Memory B cell (primary cell): ENCODE measurements at places on chromosomes 3 and 15.

GRCh38 chr3:71710906-71711494, 14.2 kb downstream of the EIF4E3 start:
- peak; percentile 17 for DNase-seq

- DNase-seq = no peak
These were observed 83.4 kb downstream of the TOP2B start for GRCh38 chr3:25581335-25581734.

GRCh38 chr3:61559136-61559731, 2.1 kb upstream of the PTPRG start:
- no peak for DNase-seq

- DNase-seq = no peak
These were observed 2.1 kb upstream of the HACD2 start for GRCh38 chr3:123586968-123587367.

DNA sequence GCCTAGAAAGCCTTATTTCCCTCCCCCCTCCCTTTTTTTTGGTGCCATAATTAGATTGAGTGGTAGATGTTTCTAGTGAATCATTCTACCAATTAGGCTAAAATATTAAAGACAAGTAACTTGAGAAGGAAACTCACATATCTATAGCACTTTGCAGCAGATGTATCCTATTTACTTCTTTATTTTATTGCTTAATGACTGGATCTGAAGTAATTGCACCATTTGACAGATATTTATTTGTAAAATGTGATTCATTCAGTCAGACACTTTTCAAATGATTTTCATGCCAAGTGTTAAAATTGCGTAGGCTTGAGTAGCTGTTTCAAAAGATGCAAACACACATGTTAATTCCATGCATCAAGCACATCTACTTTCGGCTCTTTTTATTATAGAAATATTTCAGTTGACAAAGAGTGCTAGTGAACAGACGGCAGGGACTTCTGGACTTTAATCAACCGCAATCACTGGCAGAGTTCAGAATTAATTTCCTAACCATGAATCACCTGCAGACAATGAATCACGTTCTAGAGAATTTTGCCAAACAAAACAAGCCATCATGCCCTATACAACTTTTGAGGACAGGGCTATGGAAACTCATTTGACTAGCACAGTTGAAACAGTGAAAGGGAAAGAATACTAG, 636.8 kb downstream of the MECOM start:
- no peak for DNase-seq

GRCh38 chr15:39238443-39238842, 342.4 kb upstream of the THBS1 start:
- DNase-seq = no peak

GRCh38 chr3:197600796-197601565, 45.2 kb upstream of the BDH1 start:
- DNase-seq = no peak

- no peak for DNase-seq
These were observed 46.2 kb downstream of the NR1D2 start for GRCh38 chr3:23991306-23991682.

DNA sequence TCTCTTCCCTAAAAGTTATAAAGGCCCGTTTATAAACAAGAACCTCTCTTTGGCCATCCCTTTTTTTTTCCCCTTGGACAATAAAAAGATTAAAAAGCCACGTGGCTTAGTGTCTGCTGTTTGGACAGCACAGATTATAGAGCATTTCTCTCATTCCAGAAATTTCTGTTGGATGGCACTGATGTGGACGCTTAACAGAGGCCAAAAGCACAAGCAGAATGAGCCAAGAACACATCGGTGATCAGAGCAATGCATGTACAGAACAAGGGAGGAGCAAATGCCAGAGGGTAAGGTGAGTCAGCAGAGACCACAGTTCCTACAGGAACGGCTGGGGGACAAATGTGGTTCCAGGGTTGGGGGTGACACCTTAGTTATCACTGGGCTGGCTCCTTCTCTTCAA, 30.3 kb upstream of the CTNNB1 start:
- no peak for DNase-seq

GRCh38 chr3:36206956-36207580, 173.2 kb upstream of the STAC start:
- DNase-seq = no peak

DNA sequence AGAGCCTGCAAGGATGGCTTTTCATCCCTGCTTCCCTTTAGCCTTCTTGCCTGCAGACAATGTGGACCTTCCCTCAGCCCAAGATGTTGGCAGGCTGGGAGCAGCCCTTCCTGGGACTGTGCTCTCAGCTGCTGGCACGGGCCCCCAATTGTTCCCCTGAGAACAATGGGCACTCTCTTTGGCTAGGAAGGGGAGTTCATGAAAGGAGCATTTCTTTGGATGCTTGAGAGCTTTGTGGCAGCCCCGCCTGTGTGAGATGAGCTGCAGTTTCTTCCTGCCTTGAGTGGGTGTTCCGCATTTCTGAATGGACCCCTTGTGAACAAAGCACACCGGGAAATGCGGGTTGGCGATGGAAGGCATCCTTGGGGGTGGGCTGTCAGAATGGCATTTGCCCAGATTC, 35.0 kb upstream of the BSN start:
- no peak for DNase-seq

- DNase-seq = no peak
These were observed 50.9 kb upstream of the PARP14 start for GRCh38 chr3:122629763-122630162.

- no peak for DNase-seq
These were observed 174.2 kb downstream of the CACNA2D3 start for GRCh38 chr3:54296531-54296930.

GRCh38 chr15:95196176-95196915, 965.0 kb downstream of the MCTP2 start:
- no peak for DNase-seq

GRCh38 chr3:53837331-53837730, 8.9 kb downstream of the CHDH start:
- DNase-seq = no peak

DNA sequence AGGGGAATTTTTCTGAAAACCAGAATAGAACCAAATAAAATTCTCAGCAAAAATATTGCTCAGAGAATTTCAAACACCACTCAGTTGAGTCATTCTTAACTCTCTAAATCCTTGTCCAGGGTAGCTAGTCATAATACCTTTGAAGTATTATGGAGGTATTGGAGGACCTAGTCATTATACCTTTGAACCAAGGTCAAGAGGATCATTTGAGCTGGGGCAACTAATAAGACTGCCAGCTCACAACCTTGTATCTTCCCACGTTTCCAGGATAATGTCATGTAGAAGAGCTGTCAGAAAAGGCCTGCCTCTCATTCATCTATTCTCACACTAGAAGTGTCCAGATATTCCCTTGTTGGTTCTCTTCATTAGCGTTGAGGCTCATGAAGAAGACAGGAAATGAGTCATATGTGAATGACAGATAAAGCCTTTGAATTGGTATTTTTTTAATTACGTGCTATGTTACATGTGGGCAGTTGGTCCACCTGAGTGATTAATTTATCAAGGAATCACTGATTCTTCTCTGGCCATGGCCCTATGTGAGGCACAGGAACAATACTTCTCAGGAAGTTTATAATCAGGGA, 48.3 kb downstream of the TOPAZ1 start:
- DNase-seq = no peak

DNA sequence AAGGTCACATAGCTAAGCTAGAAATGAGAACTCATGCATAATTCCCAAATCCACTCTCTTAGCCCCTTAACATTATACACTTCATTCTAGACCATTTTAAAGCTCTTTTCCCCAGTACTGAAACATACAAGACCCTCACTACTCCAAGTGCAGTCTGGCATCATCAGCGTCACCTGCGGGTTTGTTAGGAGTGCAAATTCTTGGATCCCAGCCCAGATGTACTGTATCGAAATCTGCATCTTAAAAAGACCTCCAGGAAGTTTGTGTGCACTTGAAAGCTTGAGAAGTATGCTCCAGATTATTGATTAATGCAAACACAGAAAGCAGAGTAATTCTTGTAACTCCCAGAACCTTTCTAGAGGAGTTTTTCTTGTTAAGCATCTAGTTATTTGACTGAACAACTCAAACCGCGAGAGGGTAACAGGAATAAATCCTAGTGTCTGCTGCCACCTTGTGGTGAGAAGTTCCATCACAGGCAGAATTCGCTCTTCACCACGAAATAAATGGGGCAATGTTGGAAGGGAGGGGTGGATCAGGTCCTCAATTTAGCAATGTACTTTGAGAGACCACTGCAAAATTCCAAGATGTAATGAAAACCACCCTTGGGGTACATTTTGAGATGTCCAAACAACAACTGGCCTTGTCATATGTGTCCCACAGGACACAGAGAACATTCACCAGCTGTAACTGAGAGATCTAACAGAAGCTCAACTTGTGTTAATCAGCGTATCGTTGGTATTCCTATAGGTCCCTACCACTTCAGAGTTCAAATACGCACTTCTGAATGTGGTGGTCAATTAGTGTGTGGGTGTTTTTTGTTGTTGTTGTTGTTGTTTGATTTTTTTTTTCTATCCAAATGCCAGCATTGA, 583 bp upstream of the C3orf49 start:
- peak; percentile 52 for DNase-seq

DNA sequence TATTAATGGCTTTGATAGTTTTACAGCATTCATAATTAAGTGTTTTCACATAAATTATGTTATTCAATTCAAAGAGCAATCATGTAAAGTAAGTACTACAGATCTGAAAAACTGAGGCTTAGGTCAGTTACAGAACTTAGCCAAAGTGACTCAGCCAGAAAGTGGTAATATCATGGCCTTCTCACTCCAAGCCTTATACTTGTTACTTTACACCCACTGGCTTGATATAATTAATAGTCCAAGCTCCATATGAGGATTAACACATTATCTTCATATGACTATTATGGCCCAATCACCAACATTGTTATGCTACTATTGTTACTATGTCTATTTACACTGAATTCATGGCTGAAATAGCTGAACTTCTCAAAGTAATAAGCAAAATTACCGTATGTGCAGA, 50.7 kb downstream of the TIGIT start:
- DNase-seq = no peak

DNA sequence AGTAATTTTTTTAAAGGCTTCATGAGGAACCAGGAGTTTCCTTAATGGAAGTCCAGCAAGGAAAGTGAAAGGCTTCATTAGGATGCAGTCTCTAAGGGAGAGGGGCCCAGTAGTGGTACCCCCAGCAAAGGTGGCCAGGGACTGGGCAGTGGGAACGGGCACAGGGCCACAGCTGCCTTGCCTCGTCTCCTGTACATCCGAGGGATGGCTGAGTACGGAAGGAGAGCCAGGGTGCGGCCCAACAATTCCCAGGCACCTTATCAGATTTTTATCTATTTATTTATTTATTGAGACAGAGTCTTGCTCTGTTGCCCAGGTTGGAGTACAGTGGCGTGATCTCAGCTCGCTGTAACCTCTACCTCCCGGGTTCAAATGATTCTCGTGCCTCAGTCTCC, 14.5 kb downstream of the SEMA3G start:
- DNase-seq = no peak

GRCh38 chr3:64352639-64352992, 127.3 kb upstream of the PRICKLE2 start:
- no peak for DNase-seq

DNA sequence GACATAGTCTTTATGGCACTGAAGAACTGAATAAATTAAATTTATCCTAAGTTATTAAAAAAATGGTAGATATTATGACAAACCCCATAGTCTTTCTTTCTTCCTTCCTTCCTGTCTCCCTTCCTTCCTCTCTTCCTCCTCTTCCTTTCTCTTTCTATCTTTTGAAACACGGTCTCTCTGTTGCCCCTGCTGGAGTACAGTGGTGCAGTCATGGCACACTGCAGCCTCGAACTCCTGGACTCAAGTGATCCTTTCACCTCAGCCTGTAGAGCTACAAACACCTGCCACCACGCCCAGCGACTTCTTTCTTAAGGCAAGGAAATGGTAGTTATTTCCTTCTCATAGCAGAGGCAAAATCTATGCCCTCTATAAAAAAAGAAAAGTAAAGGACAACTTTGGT, 354.6 kb downstream of the GAP43 start:
- no peak for DNase-seq

DNA sequence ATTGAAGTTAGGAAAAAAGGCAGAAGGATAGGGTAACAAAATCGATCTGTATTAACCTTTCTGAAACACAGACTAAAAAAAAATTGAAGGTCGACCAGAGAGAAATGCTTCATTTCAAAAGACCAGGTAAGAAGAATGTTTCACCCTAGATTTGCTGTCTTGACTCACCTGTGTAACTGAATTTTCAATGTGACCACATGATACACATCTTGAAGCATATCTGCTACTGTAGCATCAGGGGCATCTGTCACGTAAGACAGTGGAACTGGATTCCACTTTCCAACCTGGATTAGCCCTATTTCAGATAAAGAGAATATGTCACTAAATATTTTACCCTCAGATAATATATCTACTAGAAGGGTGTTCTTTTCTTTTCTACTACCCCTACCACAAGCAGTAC, 9.3 kb downstream of the SATB1 start:
- no peak for DNase-seq

GRCh38 chr15:85329561-85330422, 50.6 kb upstream of the AKAP13 start:
- peak; percentile 52 for DNase-seq
